ENCODE measurements at places on chromosomes 2 and 18.

GRCh38 chr2:26897807-26898479, 50.0 kb downstream of the DPYSL5 start:
- DNase-seq, result no peak

DNA sequence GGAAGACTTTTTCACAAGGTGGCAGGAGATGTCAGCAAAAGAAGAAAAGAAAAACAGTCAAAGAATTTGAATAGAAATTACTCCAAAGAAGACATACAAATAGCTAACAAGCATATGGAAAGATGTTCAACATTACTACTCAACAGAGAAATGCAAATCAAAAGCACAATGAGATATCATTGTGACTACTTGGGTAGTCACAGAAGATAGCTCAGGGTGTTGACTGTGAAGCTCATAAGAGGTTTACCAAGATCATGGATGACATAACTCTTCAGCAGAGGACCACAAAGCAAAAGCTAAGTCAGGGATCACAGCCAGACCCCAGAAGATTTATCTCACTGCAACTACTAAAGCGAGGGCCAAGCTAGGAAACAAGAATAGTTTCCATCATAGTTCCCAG, 53.0 kb upstream of the TANK start:
- no peak for DNase-seq

DNA sequence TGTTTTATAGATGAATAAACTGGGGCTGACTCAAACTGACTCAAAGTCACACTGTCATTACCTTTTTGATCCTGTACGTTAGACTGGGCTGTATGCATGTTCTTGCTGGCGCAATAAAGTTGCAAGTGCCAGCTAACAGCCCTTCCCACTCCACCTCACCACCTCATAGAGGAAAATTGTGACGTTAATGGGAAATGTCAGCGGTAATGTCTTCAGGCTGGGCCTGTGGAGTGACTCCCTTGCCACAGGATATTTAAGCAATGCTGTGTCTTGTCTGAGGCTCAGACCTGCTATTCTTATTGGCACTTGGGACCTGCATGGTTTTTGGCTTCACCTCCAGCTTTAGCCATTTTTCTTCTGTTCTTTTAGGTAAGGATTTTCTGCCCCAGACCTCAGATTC, 25.2 kb upstream of the CASP10 start:
- DNase-seq, result no peak

DNA sequence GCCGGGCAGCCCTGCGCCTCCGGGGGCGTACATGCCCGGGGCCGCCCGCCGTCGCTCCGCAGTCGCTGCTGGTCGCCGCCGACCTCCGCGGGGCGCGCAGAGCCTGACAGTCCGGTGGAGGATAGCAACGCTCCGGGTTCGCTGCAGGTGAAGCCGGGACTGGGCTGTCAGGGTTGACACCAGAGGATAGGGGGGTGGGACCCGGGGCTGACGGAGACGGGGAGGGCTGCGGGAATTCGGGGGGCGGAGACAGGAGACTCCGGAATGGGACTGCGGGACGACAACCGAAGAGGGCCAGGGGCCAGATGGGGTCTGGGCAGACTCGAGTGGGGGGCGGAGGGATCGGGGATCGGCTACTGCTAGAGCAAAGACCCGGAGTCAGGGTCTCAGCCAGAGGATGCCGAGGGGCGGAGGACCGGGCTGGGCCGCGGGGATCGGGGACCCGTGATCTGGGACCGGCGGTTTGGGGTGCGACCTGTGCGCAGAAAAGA, 403 bp downstream of the TMEM127 start:
- DNase-seq, result no peak

GRCh38 chr2:129482626-129483025, 496.8 kb upstream of the RAB6C start:
- DNase-seq, result no peak

DNA sequence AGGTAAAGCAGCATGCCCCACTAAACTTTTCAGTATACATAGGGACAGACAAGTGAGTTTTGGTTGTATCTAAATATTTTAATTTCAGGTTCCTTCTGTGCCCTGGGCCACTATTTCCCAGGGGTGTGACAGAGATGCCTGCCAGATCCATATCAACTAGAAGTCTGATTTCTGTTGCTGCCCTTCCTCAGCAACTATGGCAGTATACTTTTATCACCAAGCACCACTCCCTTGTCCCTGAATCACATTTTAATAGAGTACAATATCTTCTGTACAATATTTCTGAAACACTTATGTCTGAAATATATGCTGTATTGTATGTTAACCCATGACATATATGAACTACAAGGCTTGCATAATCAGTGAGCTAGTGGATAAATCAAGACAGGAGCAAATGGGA, 117.6 kb downstream of the HIBCH start:
- DNase-seq, result no peak

- DNase-seq, result no peak
Observed at GRCh38 chr2:57881998-57882888, 164.4 kb upstream of the VRK2 start.

DNA sequence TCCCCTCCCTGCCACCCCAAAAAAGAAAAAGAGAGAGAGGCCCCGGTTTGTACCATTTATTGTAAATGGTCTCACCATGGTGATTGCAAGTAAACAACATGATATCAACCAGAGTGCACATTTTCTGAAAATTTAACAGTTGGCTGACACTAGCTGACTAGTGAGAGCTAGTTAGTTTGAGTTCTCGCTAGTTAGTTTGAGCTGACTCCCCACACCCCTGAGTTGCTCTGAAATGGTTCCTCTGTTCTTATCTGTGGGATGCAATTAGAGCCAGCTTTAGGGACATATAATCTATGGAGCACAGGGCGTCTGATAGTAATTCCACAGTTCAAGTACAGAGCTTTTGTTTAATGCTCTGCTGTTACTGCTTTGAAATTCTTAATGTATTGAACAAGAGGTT, 13.1 kb downstream of the CASP10 start:
- DNase-seq, result no peak

DNA sequence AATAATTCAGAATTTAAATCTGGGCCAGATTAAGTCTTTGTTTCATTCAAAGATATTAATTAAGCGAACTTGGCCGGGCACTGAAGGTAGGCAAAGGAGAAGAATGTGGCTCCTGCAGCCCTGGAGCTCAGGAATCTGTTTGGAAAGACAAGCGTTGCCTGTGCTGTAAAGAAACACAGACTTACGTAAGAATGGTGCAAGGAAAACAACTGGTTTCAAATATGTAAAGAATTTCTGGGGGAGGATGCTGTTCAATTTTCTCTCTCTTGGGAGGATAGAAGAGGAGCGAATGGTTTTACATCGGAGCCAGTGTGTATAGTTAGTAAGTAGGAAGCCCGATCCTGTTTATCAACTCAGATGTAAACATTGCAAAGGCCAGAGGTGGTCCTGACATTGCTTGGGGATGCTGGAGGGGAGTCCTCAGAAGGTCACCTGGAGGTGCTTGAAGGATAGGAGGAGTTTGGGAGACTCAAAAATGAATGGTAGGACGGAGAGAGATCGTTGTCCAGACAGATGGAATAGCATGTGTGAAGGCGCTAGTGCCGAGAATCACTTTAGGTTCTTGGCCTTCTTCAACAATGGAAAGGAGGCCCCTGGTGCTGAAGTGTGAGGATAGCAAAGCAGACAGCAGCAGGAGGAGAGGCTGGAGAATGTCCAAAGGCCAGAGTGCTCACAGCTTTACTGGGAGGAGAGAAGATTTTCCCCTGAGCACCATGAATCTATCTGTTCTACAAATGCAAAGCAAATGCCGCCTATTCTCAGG, 456.1 kb downstream of the LPIN1 start:
- no peak for DNase-seq

GRCh38 chr2:148756292-148756975, 111.9 kb downstream of the EPC2 start:
- no peak for DNase-seq

- DNase-seq, result no peak
Observed at GRCh38 chr18:22040533-22040932, 128.9 kb upstream of the GATA6 start.

DNA sequence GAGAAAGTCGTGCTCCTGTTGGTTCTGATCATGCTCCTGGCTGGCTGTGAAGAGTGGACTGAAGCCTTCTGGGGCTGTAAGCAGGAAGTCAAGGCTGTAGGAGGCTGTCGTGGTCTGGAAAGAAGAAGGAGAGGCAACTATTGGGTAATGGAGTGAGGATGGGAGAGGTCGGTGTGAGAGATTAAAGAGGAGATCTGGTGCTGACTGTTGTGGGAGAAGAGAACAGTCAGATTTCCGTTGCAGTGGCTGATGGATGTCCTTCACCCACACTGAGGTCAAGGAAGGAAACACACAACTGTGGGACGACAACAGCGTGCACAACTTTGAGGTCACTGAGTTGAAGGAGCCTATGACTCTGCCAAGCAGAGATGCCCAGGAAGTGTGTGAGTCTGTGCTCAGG, 2.8 kb upstream of the PSMD1 start:
- DNase-seq, result no peak

GRCh38 chr2:9967053-9967775, 15.7 kb downstream of the GRHL1 start:
- DNase-seq, result no peak

DNA sequence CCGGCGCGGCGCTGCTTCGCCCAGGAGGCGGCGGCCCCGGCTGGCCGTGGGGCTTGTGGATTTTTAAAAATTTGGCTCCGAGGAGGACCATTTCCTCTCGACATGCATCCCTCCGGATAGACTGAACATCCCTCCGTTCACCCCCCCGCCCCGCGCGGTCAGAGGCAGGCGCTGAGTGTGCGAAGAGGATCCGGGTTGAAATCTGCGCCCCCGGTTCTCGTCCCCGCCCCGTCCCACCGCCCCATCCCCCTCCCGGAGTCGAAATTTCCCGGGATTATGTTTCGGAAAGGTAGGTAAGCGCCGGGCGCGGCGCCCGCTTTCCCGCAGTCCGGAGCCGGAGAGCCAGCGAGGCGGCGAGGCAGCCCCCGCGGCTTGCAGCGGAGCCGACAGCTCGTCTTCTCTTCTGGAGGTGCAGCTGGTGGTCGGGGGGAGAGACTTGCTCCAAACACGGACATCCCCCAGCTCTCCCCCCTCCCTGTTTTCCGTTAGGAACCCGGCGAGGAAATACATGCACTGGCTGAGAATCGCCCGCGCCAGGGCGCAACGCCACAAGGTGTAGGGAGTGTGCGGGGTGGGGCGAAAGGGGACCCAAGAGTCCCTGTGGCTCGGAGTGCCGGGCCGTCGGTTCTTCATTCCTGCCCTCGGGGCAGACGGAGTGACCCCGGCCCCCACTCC, at the start of gene PRKCE:
Gene PRKCE, plus strand, starts transcription at position 261 of the 675 bp plus-strand sequence.
- DNase-seq, result no peak

- DNase-seq, result no peak
Observed at GRCh38 chr18:56672981-56673380, 21.8 kb downstream of the WDR7 start.

DNA sequence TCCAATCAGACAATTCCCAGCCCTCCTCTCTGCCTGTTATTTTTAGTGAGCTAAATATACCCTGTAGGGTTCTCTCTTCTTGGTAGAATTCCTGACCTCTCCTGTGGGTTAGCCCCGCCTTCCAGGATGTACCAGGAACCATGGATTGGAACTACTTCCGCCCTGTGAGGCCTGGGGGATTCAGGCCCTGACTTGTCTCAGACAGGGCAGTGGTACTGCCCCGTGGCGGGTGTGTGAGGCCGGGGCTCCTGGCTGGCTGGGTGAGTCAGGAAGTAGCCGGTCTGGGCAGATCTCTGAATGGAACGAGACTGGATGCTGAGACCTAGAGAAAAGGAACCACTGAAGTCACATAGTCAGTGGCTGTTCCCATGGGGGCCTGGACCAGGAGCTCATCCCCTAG, 50.5 kb downstream of the DYSF start:
- no peak for DNase-seq

GRCh38 chr2:158120664-158121641, 19.3 kb downstream of the UPP2 start:
- DNase-seq, result no peak

Data from NCI-H1048 (cell line).